ENCODE measurements at places on chromosomes 7 and 10.

- DNase-seq = no peak
These were observed 140.1 kb downstream of the LRRC4 start for GRCh38 chr7:127891144-127891543.

- no peak for DNase-seq
These were observed 118.3 kb downstream of the PPP1R17 start for GRCh38 chr7:31805209-31805818.

DNA sequence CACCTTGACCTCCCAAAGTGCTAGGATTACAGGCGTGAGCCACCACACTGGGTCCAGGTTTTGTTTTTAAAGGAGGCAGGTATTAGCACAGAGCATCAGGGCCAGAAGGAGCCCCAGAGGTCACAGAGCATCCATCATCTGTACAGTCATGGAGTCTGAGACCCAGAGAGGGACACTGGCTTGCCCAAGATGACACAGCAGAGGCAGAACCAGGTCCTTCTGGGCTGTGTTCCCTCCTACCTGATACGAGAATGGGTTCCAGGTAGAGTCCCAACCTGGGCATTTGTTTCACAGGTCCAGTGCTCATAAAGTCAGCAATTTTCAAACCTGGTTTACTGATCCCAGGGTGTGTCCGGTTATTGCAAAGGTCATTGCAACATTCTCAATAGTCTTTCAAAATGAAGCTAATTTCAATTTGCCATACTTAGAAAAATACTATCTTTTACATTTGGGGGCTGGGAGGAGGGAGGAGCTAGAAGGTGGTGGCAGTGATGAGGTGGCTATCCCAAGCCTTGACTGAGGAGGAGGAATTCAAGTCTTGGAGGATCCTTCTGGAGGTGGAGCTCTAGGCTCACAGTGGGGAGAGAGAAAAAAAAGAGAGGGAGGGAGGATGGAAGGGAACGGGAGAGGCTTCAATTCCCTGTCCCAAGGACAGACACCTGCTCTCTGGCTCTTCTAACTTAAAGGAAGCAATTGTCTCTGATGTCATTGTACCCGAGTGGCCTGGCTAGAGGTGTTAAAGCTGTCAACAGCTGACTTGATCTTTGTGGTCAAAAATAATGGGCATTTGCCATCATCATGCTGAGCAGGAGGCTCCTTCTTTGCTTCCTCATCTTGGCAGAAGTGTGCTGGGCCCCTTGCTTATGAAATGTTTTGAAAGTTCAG, 8.1 kb downstream of the MXI1 start:
- no peak for DNase-seq

- DNase-seq = no peak
These were observed 70.6 kb upstream of the AKR1E2 start for GRCh38 chr10:4755286-4755989.

- no peak for DNase-seq
These were observed 457.2 kb downstream of the ARL4A start for GRCh38 chr7:13144673-13145072.

DNA sequence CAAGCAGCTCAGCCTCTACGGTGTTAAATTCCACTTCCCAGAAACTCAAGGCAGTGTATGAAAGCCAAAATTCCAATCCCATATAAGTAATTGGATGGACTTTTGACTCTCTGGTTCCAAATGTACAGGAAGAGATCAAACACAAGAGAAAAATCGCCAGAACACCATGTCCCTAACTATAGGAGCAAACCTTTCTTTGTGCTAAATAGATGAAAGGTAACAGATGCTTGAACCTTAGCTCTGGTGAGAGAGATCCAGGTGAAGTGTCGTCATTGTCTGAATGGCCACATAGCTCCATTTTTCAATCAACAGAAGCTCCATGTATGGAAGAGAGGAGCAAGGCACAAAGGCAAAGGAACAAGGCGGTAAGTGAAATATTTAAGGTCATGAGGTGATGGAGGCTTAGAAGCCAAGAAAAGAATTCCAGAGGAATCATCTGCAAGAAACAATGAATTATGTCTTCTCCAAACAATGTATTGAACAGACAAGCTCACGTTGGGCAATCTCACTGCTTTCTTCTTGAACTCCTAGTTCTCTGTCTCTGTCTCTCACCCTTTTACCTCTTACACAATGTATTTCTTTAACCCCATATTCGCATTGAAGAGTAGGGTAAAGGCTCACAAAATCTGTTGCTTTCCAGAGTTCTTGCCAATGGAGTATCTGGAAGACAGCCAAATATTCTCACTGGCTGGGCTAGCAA, 585.1 kb downstream of the GATA3 start:
- no peak for DNase-seq

DNA sequence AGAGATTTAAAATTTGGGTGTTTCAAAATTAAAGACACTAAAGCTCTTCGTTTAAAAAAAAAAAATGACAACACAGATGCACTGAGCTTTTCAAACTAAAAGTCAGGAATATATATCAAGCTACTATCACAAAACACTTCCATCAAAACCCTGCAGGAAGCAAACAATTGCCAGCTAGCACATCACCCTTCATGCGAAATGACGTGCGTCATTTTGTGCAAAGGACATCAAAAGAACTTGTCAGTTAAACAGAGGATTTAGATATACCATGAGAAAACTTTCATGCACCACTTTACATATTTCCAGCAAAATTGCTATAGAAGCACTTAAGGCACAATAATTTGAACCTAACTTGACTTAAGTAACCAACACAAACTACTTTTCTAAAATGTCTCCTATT, 264.7 kb downstream of the GRM8 start:
- DNase-seq = no peak

GRCh38 chr7:4738711-4739527, 36.5 kb upstream of the AP5Z1 start:
- DNase-seq = no peak

- no peak for DNase-seq
These were observed 156.2 kb downstream of the PLPP4 start for GRCh38 chr10:120613180-120613579.
